ENCODE measurements at places on chromosomes 7 and 10.

DNA sequence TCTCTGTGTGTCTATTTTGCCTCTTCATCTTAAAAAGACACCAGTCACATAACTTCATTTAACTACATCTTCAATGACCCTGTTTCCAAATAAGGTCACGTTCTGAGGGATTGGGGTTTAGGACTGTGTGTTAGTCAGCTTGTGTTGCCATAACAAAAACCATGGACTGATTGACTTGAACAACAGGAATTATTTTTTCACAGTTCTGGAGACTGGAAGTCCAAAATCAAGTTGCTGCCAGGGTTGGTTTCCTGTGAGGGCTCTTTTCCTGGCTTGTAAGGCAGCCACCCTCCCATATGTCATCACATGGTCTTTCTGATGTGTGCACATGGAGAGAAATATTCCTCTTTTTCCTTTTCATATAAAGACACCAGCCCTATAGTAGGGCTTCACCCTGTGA lies 55.3 kb downstream of the REEP3 start:
- no peak for DNase-seq

GRCh38 chr10:79021331-79021907 lies 47.3 kb upstream of the ZMIZ1 start:
- no peak for DNase-seq

GRCh38 chr7:55073976-55074528 lies 55.2 kb downstream of the EGFR start:
- DNase-seq: peak; percentile 55

- no peak for DNase-seq
Observed at GRCh38 chr10:46245381-46245900, 41.4 kb upstream of the ANTXRL start.

- no peak for DNase-seq
Observed at GRCh38 chr7:85682833-85683620, 496.2 kb upstream of the SEMA3D start.

GRCh38 chr7:89246196-89246595 lies 450.7 kb upstream of the TEX47 start:
- no peak for DNase-seq

All from CD4-positive, alpha-beta T cell treated with Interleukin-1 beta for 1 hour (primary cell).